ENCODE measurements at places on chromosomes 1 and 21.
A peak's percentile ranks its signal among the peaks of the same experiment; 100 is the strongest.

- DNase-seq: no peak
These were observed 18.3 kb downstream of the SORT1 start for GRCh38 chr1:109379422-109379821.

DNA sequence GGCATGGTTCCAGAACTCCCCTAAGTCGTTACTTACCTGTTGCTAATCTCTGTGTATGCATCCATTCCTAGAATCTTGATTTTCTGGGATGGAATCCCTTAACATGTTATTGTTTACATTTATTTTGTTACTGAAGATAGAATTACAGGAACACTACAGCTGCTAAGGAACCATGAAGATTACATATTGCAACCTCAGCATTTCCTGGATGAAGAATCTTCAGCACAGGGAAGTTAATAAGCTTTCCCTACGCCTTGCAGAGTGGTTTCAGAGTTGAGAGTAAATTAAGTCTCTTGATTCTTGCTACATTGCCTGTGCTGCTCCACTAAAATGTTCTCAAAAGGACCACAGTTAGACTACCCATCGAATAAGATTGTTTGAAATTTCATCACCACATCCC, 31.4 kb upstream of the GBP6 start:
- no peak for DNase-seq

DNA sequence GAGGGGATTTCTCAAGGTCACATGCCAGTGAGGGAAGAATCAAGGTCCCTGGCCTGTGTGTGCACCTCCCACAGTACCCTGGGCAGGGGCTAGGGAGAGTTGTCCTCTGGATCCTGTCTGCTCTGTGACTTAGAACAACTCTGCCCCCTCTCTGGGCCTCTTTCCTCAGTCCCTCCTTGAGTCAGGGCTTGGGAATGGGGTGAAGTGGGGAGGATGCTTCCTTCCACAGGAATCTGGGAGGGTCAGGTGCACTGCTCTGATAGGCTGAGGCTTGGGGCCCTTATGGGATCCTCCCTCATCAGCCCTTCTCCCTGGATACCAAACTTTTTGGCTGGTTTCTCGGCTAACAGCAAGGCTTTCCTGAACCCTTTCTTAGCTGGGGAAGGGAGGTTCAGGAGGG, 2.5 kb downstream of the TRNP1 start:
- no peak for DNase-seq

- DNase-seq: no peak
These were observed 67.0 kb downstream of the ST3GAL3 start for GRCh38 chr1:43774359-43774758.

- no peak for DNase-seq
These were observed 71.4 kb downstream of the DDR2 start for GRCh38 chr1:162703708-162704107.

DNA sequence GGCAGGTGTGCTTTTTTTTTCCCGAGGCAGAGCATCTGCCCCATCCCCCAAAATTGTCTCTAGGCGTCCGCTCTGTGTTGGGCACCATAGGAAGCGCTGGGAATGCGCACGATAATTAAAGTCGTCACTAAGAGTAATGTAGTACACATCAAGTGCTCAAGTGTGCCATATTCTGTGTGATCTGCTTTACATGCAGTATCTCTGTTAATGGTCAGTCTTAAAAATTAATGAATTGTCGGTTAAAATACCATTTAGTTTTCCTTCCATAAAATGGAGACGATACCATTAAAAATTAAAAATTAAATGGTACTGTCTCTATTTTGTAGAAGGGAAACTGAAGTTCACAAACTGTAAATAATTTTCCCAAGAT, 544 bp upstream of the CCT8 start:
- no peak for DNase-seq

GRCh38 chr21:35538386-35538785, 489.3 kb upstream of the RUNX1 start:
- no peak for DNase-seq

DNA sequence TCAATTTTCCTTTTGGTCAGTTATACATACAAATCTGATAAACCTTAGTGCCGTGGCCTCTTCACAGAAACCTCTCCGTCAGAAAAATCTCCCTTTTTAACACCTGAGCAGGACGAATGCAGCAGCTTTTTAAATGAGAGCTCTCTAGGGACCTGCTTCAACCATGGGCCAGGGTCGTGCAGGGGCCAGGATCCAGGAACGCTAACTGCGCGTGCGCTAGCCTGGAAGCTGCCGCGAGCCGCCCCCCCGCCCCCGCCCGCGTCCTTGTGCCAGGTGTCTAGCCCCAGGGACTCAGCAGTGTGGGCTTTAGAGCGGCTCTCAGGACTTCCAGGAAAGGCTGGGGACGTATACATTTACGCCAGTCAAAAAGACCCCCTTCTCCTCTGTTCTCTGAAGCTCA, 136.8 kb upstream of the FMN2 start:
- no peak for DNase-seq

DNA sequence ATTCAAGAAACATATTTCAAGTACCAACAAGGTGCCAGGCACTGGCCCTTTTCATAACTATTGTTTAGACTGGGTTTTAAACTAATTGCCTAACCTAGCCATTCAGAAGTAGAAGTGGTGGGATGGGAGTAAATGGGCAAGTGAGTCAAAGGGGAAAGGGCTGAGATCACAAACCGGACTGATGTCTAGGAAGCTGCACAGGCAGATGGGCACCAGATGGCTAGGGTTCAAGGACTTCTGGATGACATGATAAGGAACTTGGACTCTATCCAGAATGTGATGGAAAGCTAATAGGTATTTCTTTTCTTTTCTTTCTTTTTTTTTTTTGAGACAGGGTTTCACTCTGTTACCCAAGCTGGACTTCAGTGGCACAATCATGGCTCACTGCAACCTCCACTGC, 46.6 kb downstream of the LYST start:
- no peak for DNase-seq

DNA sequence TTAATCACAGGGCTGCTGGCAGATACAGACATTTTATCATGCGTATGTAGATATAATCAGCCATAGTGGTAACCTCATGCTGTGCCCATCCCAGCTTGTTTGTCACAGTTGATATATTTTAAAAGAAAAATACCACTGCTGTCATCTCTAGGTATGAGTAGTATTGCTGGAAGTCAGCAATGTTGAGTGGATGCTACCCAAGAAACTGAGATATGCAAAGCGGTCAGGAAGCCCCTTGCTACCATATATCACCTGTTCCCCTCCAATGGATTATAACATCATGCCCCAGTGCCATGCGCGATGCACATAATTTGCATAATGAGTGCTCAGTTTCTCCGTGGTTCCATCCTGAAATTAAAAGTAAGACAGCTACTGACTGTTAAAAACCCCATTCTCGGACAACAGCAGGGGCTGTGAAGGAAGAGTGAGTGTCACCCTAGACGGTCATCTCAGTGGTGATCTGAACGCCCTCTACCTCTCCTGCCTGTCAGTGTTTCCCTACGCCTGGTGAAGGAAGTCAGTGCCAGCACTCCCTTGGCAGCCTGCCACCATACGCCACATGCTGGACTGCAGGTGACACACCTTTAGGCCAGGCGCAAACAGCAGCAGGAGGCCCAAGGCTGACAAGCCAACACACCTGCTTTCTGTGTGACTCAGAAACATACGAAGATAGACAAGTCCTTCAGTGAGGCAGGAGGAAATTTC, 2.7 kb downstream of the IL10RB start:
- peak; percentile 37 for DNase-seq

- DNase-seq: no peak
These were observed 424.5 kb downstream of the USP25 start for GRCh38 chr21:16154321-16154720.

DNA sequence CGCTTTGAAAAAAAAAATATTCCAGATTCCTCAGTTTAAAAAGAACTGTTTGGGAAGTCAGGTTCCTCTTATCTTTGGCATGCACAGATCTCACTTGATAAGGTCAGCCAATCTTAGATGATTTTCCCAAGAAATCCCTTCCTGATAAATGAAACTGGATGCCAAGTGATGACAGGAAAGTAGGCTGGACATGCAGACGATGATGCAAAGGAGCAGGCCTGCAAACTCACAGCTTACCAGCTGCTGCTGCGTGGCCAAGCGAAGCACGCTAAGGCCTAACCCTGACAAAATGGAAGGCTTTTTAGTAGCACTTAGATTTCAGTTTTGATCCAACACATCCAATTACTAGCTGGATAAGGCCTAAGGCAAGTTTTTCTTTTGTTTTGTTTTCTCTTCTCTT, 10.1 kb downstream of the TADA1 start:
- no peak for DNase-seq

DNA sequence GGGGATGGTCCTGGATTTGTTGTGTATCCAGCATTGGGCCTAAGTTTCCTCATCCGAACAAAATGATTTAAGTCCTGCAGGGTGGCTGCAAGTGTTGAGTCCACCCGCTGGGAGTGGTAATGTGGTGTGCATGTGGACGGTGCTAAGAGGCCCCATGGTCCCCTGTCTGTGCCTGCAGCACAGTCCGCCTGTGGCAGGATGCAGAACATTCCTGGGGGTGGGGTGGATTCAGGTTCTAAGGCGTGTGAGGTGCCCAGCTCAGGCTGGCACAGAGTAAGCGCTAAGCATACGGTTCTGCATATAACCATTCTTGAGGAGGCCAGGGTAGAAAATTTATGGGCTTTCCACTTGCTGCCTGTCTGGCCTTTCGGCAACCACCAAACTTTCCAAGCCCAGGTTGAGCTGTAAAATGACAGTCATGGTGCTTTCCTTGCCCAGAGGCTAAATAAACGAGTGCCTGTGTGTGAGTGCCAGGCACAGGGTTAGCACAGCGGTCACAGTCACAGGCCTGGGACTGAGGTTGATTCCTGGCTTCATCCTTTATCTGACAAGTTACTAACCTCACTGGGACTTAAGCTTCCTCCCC, 30.7 kb downstream of the SLC2A1 start:
- no peak for DNase-seq

DNA sequence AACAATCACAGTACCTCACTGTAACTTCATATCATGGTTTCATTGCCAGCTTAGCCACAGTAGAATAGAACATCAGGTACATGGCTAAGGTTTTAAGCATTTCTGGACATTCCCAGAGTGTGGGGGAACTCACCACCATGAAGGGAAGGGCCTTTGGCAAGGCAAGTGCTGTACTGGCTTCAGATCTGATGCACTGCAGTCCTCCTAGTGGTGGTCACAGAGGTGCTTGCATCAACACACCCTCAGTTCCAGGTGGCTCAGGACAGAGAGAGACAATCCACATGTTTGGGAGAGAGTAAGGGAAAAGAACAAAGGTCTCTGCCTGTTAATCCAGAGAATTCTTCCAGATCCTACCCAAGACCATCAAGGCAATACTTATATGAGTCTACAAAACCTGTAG, 528.4 kb upstream of the RGS18 start:
- DNase-seq: no peak

DNA sequence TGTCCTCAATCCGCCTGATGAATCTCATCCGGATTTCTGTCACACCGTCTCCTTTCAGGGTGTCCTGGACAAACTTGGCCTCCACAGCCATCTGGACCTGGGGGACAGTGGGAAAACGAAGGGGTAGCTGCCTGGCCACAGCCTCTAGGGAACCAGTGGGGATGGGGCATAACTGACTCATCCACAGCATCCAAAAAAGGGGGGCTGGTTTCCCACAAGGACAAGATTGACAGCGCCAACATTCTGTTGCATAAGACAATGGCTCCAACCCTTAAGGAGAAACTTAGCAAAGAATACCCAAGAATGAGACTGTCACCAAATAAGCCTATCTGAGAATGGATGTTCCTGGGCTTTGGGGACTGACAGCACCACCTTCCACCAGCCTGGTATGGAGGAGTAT, 12.1 kb downstream of the TRAPPC3 start:
- no peak for DNase-seq
